Anterior cingulate cortex (tissue), 58 donors: ENCODE measurements at places on chromosomes 16 and 17.
A peak's percentile ranks its signal among the peaks of the same experiment; 100 is the strongest.

- DNase-seq, result no peak
Measured at GRCh38 chr16:30077656-30078055, 1.9 kb downstream of the PPP4C start.

GRCh38 chr17:27622986-27623385 is 8.0 kb upstream of the LGALS9 start:
- peak; percentile 30 for DNase-seq

DNA sequence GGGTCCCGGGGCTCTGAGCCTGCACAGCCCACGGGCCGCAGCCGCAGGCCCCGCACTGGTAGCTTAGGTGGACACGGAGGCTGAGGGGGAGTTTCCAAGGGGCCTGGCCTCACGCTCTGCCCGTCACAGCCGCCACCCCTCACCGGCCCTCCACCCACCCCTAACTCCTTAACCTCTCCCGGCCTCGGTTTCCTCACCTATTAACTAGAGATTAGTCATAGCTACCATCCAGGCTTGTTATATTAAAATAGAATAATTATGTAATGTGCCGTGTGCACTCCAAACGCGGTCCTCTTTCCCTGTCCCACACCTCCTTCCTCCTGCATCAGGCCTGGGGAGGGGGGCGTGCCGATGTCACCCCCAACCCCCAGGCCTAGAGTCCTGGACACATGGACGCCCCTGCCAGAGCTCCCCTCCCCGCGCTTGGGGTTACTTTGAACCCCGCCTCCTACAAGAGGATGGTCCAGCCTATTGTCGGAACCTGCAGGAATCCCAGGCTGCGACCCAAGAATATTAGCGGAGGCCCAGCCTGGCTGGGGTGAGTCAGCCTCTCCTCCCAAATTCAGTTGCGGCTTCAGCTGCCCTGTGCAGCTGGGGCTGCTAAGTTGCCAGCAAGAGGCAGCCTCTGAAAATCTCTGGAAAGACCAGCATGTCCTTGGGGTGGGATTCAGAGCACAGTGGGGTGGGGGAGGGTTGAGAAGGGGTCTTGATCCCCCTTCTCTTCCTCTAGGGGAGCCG is 17.3 kb downstream of the SOCS3 start:
- DNase-seq, result no peak

DNA sequence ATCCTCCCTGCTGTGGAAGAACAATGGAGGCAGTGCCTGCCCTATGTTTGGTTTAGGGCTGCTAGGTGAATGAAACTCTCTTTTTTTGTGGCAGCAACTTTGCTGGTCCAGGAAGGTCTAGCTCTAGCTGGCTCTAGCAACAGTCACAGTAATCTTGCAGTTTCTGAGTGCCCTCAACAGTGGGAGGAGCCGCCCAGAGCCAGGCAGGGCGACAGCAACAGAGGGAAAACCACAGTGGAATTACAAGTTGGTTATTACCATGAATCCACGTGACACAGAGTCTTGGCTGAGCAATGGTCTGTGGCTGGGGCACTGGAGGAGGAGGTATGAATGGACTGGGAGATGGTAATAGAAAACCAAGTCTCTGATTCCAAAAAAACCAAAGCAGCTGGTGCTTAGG is 10.3 kb downstream of the HSPB9 start:
- peak; percentile 76 for DNase-seq

DNA sequence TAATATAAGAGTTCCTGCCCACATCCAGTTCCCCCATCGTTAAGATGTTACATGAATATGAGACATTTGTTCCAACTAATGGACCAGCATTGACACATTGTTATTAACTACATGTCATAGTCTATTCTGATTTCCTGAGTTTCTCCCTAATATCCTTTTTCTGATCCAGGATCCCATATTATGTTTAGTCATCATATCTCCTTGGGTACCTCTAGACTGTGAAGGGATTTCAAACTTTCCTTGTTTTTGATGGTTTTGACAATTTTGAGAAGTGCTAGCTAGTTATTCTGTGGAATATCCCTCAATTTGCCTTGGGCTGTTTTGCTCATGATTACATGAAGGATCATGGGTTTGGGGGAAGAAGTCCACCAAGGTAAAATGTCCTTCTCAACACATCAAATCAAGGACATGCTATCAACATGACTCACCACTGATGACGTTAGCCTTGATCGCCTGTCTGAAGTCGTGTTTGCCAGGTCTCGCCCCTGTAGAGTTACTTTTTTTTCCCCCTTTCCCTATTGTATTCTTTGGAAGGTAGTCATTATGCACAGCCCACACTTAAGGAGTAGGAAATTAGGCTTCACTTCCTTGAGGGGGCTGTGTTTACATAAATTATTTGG is 42.5 kb downstream of the CACNG3 start:
- no peak for DNase-seq

DNA sequence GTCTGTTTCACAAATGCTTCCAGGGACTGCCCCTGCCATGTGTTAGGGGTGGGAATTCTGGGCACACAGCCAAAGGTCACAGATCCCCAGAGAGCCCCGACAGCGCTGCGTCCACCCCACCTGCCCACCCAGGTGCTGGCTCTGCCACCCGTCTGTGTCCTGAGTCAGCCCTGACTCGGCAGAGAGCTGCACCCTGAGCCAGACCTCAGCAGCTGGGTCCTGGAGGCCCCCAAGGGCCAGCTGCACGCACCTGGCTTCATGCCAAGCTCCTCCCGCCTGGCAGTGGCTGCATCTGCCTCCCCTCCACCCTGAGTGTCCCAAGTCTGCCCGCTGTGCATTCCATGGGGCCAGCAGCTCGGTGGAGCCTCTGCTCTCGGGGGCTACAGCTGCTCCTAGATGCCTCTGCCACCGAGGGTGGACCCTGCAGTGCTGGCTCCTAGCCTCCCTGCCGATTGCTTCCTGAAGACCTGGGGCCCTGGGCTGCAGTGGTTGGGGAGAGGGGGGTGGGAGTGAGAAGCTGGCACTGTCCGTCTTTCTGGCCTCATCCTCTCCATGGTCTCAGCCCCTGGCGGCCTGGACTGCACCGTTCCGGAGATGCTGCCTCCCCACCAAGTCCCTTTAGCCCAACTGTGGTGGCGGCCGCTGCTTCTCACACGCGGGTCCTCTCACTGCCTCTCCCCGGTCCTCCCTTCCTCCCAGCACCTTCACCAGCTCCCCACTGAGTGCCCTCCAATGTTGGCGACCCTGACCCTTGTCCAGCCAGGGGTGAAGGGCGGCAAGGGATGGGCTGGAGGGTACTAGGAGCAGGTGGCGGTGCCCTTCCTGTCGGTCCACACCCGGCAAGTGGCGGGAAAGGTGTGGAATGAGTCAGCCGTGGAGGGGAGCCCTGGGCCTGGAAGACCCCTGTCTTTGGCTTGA is 3.0 kb downstream of the SECTM1 start:
- no peak for DNase-seq

DNA sequence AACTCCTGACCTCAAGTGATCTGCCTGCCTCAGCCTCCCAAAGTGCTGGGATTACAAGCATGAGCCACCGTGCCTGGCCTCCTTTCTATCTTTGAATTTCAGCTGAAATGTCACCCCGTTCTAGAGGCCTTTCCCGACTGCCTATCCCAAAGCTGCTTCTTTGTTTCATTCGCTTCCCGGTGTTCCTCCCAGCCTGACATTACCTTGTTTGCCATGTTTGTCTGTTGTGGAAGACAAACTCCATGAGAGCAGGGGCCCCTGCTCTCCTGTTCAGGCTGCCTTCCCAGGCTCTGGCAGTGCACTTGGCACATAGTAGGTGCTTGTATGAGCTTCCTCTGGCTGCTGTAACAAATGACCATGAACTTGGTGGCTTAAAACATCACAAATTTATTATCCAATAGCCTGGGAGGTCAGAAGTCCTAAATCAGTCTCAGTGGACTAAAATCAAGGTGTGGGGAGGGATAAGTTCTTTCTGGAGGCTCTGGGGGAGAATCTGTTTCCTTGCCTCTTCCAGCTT is 2.6 kb upstream of the CCL22 start:
- no peak for DNase-seq

DNA sequence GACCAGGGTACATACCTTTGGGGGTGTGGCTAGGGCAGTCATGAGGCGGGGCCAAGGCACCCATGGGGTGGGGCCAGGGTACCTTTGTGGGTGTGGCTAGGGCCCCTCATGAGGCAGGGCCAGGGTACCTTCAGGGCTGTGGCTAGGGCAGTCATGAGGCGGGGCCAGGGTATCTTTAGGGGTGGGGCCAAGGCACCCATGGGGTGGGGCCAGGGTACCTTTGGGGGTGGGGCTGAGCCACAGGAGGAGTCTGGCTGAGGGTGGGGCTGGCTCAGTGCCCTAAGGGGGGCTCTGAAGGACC is 3.5 kb downstream of the GNG13 start:
- no peak for DNase-seq

DNA sequence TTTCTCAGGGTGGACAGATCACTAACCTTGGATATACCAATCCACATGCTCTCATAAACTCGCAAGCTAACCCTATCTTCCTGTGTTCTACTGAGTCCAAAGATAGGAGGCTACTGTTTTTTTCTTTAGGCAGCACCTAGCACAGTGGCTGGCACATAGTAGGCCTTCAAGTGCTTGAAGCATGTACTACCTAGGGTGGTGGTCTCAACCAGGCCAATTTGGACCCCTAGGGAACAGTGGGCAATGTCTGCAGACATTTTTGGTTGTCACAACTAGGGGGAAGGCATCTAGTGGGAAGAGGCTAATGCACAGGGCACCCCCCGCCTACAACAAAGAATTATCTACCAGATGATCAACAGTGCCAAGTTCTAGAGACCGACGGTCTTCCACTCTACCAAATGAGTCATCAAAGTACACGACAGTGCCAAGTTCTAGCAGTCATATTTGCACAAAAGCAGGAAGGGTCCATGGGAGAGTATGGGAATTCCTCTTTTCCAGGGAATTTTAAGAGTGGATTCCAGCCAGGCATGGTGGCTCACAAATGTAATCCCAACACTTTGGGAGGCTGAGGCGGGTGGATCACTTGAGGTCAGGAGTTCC is 390.3 kb downstream of the SLC39A11 start:
- DNase-seq, result no peak

GRCh38 chr16:57786632-57787518 is 15.4 kb downstream of the KIFC3 start:
- no peak for DNase-seq

DNA sequence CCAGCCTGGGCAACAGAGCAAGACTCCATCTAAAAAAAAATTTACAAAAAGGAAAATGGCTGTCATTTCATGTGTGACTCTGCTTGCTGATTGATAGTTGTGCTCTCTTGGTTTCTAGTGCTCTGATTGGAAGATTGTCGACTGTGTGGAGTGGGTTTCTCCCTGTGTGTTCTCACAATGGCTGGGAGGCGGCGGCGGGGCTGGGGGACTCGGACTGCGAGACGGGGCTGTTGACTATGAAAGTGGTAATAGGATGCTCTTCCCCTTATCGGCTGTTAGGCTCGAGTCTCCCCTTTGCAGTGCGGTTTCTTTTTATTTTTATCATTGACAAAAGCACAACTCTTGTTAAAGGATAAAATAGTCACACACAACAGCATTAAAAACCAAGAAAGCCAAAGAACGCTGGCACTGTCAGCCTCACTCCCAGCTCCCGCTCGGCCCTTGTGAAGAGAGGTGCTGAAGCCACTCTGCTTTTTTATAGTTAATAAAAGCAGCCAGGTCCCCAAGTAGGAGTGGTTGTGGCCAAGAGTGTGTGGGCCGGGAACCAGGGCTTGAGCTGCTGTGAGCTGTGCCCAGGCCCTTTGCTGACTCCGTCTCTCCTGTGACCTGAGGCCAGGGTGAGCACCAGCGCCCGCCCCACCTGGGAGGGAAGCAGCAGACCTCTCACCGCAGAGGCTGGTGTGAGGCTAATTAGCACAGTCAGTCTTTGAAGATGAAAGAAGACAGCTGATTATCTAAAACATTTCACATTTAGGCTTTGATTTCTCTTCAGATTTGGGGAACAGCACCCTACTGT is 36.5 kb downstream of the TBCD start:
- no peak for DNase-seq

- no peak for DNase-seq
Measured at GRCh38 chr17:30379903-30380381, 1.2 kb downstream of the CPD start.

DNA sequence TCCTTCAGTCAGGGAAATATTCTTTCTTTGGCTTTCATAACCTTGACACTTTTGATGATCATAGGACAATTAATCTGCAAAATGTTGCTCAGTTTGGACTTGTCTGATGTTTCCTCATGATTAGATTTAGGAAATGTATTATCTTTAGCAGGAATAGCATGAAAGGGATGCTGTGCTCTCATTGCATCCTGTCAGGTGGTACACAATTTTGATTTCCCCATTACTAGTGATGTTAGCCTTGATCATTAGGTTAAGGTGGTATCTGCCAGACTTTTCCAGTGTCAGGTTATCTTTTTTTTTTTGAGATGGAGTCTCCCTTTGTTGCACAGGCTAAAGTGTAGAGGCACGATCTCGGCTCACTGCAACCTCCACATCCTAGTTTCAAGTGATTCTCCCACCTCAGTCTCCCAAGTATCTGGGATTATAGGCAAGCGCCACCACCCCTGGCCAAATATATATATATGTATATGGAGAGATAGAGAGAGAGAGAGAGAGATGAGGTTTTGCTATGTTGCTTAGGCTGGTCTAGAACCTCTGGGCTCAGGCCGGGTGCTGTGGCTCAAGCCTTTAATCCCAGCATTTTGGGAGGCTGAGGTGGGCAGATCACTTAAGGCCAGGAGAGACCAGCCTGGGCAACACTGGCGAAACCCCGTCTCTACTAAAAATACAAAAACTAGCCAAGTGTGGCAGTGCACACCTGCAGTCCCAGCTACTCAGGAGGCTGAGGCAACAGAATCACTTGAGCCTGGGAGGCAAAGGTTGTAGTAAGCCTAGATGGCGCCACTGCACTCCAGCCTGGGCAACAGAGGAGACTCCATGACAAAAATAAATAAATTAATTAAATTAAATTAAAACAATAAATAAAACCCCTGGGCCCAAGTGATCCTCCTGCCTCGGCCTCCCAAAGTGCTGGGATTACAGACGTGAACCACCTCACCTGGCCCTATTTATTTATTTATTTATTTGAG is 15.8 kb upstream of the CAVIN1 start:
- no peak for DNase-seq

- no peak for DNase-seq
Measured at GRCh38 chr17:80427366-80428282, 12.7 kb downstream of the ENDOV start.

DNA sequence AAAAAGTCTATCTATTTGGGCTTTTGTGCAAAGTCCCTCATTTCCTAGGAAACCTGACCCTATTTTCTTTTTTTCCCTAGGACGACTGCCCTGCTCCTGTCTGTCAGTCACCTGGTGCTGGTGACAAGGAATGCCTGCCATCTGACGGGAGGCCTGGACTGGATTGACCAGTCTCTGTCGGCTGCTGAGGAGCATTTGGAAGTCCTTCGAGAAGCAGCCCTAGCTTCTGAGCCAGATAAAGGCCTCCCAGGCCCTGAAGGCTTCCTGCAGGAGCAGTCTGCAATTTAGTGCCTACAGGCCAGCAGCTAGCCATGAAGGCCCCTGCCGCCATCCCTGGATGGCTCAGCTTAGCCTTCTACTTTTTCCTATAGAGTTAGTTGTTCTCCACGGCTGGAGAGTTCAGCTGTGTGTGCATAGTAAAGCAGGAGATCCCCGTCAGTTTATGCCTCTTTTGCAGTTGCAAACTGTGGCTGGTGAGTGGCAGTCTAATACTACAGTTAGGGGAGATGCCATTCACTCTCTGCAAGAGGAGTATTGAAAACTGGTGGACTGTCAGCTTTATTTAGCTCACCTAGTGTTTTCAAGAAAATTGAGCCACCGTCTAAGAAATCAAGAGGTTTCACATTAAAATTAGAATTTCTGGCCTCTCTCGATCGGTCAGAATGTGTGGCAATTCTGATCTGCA is 12.9 kb downstream of the TMEM98 start:
- no peak for DNase-seq
